Activated T-cell treated with anti-CD3 and anti-CD28 coated beads, Interleukin-2, amount 50 U/mL, for 48 hours (primary cell): ENCODE measurements at places on chromosomes 1 and 21.

GRCh38 chr1:107247679-107248078 lies 106.8 kb downstream of the NTNG1 start:
- DNase-seq = no peak

DNA sequence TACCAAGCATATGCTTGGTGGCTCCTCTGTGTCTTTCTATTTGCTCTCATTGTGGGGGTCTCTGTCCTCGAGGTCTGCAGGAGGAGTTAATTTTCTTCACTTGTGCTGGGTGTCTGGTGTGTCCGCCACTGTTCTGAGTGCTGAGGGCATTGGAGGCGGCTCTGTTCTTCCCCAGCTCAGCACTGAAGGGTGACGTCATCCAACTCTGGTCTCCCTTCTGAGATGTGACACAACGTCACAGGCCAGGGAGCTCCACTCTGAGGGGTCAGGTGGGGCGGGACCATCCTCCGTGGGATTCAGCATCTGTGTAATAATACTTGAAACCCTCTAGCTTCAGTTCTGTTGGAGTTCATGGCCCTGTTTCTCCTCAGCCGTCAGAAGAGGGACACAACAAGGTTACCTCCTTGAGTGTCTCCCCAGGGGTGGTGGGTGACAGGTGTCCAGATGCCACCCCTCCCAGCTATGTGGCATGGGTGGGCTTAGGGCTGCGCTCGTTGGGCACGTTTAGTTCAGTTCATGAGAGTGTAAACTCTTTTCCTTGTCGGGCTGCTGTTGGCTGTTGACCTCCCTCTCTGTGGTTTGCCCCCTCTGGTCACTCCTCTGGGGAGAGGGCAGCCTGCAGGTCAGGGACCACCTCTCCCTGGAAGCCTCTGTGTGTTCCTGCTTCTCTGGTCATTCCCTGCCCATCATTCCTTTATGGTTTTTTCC lies 3.1 kb downstream of the IBA57 start:
- no peak for DNase-seq

DNA sequence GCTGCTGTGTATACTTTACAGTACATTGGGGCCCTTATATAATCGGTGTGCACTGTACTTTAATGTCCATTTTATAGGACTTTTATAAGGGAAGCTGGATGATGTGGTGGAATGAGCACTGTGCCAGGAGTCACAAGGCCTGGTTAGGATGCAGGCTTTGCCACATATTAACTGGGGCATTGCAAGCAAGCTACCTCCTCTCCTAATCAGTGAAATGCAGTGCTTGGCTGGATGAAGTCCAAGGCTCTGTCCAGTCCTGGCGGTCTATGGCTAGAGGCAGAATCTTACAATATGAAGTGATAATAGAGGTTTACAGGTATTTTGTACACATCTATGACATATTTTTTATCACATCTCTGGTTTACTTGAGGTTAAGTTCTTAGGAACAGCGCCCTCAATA lies 1.7 kb upstream of the PKP1 start:
- no peak for DNase-seq

DNA sequence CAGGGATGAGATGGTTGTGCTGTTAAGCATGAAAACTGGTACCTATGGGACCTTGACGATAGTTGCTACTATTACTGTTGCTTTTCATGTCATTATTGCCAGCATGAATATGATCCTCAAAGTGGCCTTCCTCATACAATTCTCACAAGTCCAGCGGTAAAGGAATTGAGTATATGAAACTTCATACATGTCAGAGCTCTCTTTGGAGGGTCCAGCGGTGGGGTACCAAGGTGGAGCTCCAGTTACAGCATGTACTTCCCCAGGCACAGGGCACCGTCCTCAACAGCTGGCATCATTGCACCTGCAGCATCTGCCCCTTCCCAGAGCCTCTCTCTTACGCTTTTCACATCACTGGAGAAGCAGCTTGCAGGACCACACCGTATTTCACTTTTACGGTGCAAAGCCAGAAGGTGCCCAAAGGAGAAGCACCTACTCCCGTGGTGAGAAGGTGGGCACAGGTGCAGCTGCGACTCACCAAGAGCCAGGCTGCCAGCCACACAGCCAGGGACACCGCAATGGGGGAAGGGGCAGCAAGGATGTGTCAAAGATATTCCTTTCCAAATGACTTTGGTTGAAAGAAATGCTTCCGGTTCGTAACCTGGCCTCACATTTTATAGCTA lies 166.4 kb upstream of the IRF2BP2 start:
- DNase-seq = peak; percentile 28

GRCh38 chr1:157562515-157562914 lies 10.2 kb upstream of the FCRL5 start:
- DNase-seq = no peak

GRCh38 chr1:32754317-32755097 lies 51.9 kb upstream of the SYNC start:
- peak; percentile 73 for DNase-seq

GRCh38 chr1:46747683-46748288 lies 28.9 kb upstream of the EFCAB14 start:
- no peak for DNase-seq

GRCh38 chr1:41499591-41499990 lies 15.1 kb upstream of the EDN2 start:
- DNase-seq = no peak

DNA sequence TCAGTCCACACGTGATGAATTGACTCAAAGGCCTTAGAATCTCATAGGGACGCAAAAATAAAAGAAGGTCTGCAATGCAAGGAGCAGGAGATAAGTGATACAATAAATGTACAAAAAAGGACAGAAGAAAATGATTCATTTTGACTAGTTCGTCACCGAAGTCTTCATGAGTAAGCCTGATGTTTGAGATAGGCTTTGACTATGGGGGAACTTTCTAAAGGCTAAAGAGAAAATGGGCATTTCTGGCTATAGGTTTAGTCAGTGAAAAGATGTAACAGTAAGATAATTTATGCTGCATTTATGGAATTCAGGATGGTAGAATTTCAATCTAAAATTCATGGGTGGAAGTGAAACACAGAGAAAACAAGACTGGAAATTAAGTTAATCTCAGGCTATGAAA lies 163.0 kb downstream of the ADGRL4 start:
- no peak for DNase-seq

DNA sequence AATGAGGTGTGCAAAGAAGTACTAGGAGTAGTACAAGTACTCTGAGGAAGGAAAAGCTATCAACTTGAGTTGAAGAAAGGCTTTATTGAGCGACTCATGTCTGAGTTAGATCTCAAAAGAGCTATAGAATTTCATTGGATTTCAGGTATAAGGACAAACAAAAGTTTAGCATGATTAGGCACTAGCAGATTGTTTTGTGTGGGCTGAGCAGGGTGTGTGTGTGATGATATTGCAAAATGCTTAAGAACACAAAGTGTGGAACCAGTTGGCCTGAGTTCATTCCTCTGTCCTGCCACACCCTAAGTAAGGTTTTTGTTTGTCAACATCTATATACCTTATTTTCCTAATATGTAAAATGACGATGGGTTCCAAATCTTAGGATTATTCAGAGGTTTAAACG lies 158.9 kb downstream of the KCNK2 start:
- no peak for DNase-seq

DNA sequence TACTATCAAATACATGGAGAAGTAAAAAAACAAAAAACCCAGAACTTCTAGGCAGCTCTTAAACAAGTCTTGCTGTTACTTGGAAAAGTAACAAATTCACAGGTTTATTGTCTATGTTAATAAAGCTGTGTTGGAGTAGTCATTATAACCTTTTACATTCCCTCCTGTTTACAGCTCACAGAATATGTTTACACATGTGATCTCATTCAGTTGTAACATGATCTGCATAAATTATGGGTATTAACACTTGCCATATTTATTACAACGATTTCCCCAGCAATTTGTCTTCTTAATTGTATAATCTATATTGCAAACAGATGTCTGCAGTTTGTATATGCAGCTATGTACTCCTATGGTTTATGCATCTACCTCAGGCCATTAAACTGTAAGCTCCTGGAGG lies 28.6 kb downstream of the ERG start:
- DNase-seq = no peak

DNA sequence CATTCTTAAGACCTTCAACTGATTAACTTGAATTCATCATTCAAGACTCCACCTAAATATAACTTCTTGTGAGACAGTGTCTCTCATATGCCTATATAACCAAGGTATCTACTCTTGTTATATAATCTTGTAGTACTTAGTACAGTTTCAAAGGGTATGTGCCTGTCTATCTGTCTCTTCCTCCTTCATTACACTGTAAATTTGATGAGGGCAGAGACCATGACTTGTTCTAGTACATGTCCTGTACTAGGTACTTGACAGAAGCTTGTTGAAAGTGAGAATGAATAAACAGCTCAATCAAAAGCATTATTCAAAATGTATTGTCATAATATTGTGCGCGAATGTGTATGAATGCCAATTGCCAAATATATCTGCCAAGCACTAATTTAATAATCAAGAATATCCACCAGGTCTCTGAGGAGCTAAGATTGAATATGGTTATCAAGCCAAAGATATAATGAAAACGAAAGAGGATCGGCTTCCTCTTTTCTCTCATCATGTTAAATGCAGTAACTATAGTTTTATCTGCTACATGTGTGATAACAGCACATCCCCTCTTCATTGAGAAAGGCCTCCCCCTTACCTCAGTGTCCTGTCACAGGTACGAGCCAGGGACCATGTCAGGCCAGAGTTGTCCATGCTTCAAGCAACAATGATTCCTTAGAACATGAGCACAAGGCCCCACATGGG lies 117.3 kb downstream of the UCHL5 start:
- no peak for DNase-seq
